ENCODE measurements at places on chromosomes 1 and 21. TPM values are rescaled to one million over a fixed set of nuclear protein-coding genes. Genes with fewer than 3 reads are reported as not detected.

The RAD54L gene
- total RNA-seq = 19.4 TPM

- DNase-seq = peak; percentile 38
Observed at GRCh38 chr1:203871114-203871880, 9.9 kb downstream of the SNRPE start.

The CLDN8 gene
- total RNA-seq = not detected

- no peak for DNase-seq
Observed at GRCh38 chr1:108814343-108815125, 42.4 kb downstream of the AKNAD1 start.

GRCh38 chr1:167500283-167500860, 18.0 kb downstream of the CD247 start:
- DNase-seq = no peak

DNA sequence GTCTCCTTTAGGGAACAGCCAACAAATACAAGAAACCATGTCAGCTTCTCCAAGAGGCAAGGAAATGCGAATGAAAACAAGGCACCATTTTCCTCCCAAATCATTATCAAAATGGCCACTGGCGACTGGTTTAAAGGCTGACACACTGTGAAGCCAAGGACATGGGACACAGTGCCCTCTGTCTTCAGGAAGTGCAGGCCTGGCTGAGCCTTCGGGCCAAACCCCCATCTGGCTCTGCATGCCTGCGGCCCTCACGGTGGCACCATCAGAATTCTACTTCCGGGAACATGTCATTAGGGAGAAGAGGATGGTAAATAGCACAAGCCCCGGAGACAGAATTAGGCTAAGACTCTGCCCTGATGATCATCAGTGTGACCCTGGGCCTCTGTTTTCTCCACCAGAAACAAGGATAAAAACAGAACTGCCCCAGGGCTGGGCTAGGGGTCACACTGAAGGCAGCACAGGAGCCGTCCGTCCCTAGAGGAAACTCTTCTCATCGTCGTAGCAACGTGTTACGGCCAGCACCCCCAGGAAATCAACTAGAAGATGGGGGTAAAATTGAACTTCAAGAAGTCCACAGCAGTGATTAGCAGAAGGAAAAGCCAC, 103.5 kb downstream of the NPHP4 start:
- no peak for DNase-seq

DNA sequence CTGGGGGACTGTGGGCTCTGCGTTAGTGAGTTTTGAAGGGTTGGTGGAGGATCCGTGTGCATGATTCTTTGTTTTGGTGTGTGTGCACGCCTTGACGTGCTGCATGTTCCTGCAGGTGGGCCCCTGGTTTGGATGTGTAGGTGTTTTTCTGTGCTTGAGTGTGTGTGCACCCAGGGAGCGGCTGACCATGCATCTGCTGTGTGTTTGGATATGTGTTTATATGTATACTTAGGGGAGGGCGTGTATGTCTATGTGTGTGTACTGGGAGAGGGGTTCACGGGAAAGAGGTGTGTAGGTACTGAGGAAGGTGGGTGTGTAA, 1.1 kb downstream of the VANGL2 start:
- no peak for DNase-seq

The SLFNL1 gene
- total RNA-seq = 0.03 TPM

- peak; percentile 41 for DNase-seq
Observed at GRCh38 chr1:175072099-175072951, 4.7 kb downstream of the TNN start.

The PHF13 gene
- 16.3 TPM for total RNA-seq

The LEMD1 gene
- 1.8 TPM for total RNA-seq

- no peak for DNase-seq
Observed at GRCh38 chr1:91791103-91791502, 94.8 kb downstream of the TGFBR3 start.

- DNase-seq = peak; percentile 54
Observed at GRCh38 chr1:9784508-9785133, 39.1 kb downstream of the CLSTN1 start.

Measured in foreskin keratinocyte (primary cell).